ENCODE measurements at places on chromosomes 6 and 20.

GRCh38 chr20:1664911-1665310, 7.3 kb upstream of the SIRPG start:
- DNase-seq: no peak

DNA sequence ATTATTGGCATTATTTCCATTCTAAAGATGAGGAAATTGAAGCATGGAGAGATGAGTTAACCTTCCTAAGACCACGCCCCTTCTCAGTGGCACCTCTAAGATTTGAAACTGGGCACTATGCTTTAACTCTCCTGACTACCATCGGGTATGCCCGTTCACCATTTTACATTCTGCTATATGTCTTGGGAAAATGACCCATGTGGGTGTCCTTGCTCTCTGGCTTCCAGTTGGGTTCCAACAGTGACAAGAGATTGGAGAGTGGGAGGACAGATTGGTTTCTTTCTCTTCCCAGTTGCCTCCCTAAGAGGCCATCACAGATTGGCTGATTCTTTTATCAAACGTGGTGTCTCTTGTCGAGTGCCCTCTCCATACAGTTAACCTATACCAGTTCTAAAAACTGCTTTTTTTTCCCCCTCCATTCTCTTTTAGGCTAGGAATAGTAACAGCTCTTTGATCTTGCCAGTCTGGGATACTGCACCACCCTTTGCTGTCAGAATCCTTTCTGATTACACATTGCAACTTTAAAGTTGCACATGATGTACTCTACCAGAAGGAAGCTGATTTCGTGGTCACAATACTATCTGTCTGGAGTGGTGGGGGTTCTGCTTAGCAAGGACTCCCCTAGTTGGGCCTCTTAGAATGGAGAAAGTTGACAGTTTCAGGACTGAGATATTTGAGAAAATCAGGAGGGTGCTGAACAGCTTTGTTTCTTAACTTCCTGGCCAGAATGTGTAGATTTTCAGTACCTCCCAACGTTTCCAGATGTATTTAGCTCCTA, 88.0 kb upstream of the ELOVL5 start:
- no peak for DNase-seq

DNA sequence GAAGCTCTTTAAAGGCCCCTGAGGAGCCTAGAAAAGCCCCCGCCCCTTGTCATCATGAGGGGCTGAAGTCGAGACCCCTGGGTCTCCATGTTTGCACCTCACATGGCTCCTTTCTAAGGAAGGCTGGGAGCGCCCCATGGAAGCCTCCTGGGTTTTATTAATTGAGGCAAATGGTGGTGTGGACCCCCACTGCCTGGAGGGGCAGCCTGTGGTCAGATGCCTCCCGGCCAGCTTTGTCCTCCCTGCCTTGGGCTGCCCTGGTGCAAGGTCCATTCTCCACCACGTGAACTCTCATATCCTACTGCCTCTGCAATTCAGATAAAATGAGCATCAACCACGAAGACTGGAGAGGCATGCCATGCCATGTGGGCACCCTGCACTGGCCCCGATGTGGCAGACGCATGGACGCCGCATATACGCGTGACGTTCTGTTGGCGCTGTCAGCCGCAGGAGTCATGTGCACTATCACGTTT, 295.5 kb downstream of the TAF4 start:
- DNase-seq: no peak

DNA sequence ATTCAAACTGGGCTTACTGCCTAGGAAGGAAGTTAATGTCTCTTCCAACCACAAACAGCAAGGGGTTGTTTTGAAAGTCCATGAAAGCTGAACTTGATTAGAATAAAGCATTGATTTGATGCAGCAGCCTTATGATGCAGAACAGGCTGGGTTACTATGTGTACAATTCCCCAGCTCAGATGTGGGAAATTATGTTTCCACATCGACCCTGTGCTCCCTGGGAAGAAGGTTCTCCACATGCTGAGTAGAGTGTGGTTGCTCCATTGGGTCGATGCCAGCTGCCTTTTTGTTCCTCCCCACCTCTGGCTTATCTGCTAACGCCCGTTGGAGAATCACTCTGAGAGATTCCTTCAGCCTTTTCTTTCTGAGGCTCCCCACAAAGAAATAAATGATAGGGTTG, 1.2 kb downstream of the MAS1L start:
- no peak for DNase-seq

- peak; percentile 82 for DNase-seq
These were observed at the start of gene RIN2 for GRCh38 chr20:19758133-19758500. RIN2 (plus strand) TSS chr20:19758258; CDS start chr20:19889602, 131,344 bp downstream.

DNA sequence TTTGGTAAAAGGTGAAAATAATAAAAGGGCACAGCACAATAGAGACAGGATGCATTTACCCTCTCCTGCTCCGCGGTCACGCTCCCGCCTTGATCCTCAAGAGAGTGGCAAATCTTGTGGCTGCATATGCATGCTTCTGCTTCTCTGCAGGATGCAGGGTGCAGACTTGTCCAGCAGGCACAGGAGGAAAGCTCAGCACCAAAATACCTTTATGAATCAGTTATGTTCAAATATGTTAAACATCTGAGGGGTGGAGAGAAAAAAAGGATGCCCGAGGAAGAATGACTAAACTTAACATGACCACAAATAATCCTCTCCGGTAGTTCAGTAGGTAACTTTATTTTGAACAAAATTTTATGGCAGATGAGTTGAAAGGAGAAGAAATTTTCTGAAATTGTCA, 366.1 kb upstream of the SOX4 start:
- DNase-seq: no peak

DNA sequence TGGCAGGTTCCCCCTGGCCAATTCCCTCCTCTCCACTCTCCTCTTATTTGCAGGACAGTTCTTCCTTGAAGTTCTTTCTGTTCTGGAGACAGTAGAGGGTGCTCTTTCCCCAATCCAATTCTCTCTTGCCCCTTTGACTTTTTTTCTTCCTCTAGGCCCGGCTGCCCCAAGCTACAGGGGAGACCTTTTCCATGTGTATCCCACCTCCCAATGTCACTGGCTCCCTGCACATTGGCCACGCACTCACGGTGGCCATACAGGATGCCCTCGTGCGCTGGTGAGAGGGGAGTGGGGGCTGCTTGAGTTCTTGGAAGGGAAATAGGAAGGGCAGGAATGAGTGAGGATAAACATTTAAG, 1.5 kb downstream of the VARS2 start:
- peak; percentile 74 for DNase-seq

GRCh38 chr6:15077961-15078360, 167.9 kb upstream of the JARID2 start:
- DNase-seq: no peak

DNA sequence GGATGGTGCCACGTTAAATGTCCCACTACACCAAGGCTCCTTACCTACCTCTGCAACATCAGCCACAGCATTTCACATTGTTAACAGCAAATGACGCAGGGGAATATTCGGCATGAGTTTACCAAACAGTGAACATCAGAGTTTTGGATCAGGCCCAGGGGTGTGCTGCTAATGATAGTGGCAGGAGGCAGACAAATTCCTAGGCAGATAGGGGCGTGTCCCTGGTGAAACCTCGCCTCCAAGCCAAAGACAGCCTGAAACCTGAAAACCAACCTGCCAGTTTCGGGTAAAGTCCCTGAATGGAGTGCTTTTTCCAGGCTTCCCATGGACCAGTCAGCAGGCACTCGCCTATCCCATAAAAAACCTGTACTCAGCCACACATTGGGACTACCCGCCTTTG, 133.6 kb downstream of the SH3BGRL2 start:
- DNase-seq: no peak

DNA sequence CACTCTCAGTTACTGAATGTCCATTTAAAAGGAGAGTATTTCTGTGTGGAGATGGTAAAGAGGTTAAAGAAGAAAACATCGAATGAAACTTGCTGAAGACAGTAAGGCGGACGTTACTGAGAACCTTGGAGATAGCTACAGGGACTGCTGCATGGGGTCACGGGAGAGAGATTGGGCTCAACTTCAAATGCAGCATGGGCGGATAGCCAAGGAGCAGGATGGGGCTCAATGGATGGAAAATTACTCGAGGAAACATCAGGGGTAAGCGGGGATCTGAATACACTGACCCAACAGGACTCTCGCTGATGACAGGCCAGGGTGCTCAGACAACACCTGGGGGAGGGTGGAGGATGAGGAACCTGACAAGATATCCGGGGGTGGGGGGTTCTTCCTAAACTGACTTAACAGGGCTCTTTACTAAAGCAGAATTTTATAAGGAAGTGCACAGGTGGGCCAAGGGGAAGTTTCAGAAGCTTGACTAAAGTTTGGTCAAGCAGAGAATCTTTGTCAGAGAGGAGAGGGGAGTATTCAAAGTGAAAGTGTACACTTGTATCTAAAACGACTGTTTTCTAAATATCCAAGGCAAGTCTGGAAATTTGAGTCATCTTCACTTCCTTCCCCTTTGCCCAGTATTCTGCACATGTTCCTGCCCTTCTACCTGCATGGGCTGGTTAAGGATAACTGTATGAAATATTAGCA, 22.8 kb downstream of the ECT2L start:
- DNase-seq: no peak
